Activated T-helper 2 cell treated with anti-CD3 and anti-CD28 coated beads, Interferon-gamma antibody, Interleukin-2, Interleukin-4, amounts not matched to agents 10 μg/mL and 5 μg/mL and 100 μg/mL, durations not matched to agents 14 hours and 24 hours and 36 hours (primary cell): ENCODE measurements at places on chromosomes 6 and 20. TPM values are rescaled to one million over a fixed set of nuclear protein-coding genes. Genes with fewer than 3 reads are reported as not detected.

Gene TMEM200A
- 1.1 and 1.3 TPM in 2 replicates for total RNA-seq

Gene NKAIN2
- not detected in 2 replicates for total RNA-seq

GRCh38 chr6:131736003-131736596 lies 25.3 kb upstream of the CTAGE9 start:
- H3K4me1 ChIP-seq, result peaks cover 5% of the 10 kb centered on the region
- H3K36me3 ChIP-seq, result peaks cover 14% of the 10 kb centered on the region
- DNase-seq, result no peak
- H3K4me3 ChIP-seq, result no peak overlapping the region
- no peak overlapping the region for H3K27ac ChIP-seq

GRCh38 chr6:100999034-100999597 lies 118.0 kb upstream of the ASCC3 start:
- no peak overlapping the region for H3K27ac ChIP-seq
- no peaks in the 10 kb centered on the region for H3K4me1 ChIP-seq
- no peaks in the 10 kb centered on the region for H3K27me3 ChIP-seq
- no peaks in the 10 kb centered on the region for H3K36me3 ChIP-seq
- H3K4me3 ChIP-seq, result no peak overlapping the region
- DNase-seq, result no peak

DNA sequence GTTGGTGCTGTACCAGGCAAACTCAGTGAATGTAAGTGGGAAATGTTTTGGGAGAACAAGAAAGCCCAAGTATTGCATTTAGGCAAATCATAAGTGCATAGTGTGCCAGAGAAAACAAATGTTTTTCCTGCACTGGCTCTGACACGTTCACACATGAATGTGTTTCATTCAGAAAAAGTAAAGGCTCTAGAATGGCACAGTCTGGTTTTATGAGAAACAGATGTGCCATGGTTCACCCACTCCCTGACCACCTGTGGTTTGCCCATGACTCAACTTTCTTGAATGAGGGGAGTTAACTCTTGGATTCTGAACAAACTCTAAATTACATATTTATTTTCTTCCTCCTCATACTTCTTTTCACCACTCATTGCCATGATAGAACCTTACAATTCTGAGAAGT lies 126.9 kb downstream of the KCNQ5 start:
- no peaks in the 10 kb centered on the region for H3K27me3 ChIP-seq
- H3K27ac ChIP-seq, result no peak overlapping the region
- DNase-seq, result no peak
- H3K4me1 ChIP-seq, result peaks cover 15% of the 10 kb centered on the region
- no peak overlapping the region for H3K4me3 ChIP-seq

GRCh38 chr20:14644306-14645097 lies 307.1 kb upstream of the FLRT3 start:
- no peaks in the 10 kb centered on the region for H3K4me1 ChIP-seq
- H3K4me3 ChIP-seq, result no peak overlapping the region
- no peaks in the 10 kb centered on the region for H3K27me3 ChIP-seq
- H3K36me3 ChIP-seq, result no peaks in the 10 kb centered on the region
